ENCODE measurements at places on chromosomes 2 and 18.

GRCh38 chr2:110818767-110819481, 86.6 kb downstream of the ACOXL start:
- DNase-seq = no peak

- no peak for DNase-seq
These were observed 133.0 kb upstream of the PGAP1 start for GRCh38 chr2:197059477-197059876.

GRCh38 chr18:63683890-63684289, 18.9 kb upstream of the SERPINB11 start:
- DNase-seq = no peak

GRCh38 chr18:79868168-79868784, 70.5 kb downstream of the KCNG2 start:
- no peak for DNase-seq

DNA sequence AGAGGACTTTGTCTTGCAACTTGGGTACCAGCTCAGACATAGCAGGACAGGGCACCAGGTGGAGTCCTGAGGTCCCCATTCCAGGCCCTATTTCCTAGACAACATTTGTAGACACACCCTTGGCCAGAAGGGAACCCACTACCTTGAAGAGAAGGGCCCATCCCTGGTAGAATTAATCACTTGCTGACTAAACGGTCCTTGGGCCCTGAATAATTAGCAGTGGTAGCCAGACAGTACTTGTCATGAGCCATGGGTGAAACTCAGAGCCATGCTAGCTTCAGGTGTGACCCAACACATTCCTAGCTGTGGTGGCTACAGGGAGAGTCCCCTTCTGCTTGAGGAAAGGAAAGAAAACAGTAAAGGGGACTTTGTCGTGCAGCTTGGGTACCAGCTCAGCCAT, 28.5 kb upstream of the ACTR2 start:
- DNase-seq = no peak

GRCh38 chr2:134639265-134639664, 79.5 kb downstream of the TMEM163 start:
- no peak for DNase-seq

- no peak for DNase-seq
These were observed 1387.7 kb downstream of the SUCLG1 start for GRCh38 chr2:83071352-83071751.

- peak; percentile 52 for DNase-seq
These were observed 126.5 kb downstream of the GALR1 start for GRCh38 chr18:77376043-77376732.

DNA sequence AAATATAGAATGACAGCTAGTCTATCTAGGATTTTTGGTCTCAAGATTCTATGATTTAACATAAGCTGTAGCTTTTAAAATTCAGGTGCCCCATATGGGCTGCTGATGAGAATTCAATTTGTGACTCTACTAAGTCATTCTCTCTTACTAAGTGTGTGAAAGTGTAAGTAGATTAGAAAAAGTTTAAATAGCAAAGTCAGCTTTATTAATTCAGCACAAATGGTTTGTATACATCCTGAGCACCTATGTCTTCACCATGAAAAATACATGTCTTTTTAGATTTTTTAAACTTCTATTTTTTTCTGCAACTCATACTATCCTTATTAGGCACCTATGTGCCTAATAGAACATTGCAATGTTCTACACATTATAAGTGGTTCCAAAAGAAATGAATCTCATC, 157.1 kb downstream of the METTL4 start:
- DNase-seq = no peak

DNA sequence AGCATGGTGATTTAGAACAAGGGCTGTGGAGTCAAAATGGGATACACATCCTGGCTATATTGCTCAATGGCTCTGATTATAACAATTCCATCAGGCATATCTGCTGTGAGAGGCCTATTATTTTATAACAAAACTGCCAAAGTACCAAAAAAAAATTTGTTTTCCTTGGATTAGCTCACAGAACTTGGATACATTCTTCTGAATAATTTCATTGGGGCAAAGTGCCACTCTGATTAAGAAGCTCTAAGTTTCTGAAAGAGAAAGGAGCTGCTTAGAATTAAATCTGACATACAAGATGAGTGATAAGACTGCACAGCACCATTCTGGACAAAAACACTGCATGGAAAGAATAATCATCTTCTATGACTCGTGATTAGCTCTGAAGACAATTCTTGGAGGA, 85.7 kb downstream of the SMC6 start:
- no peak for DNase-seq

DNA sequence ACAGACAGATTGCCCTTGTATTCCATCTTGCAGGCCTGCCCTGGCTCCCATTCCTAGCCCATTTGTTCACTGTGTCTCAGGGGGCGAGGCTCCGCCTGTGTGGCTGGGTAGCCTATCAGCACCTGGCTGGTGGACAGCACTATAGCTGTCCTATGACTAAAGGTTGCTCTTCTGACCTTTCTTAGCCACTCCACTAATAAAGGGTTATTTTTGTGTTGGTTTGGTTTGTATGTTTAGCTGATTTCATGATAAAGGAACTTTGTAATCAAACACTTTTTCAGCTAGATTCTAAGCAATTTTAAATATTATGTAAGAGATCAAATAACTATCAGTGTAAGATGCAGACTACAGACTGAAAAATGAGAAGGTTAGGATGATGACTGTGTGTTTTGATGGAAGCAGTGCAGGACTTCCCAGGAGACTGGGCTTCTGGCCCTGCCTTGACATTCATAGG, 72.2 kb downstream of the CRIM1 start:
- DNase-seq = no peak

DNA sequence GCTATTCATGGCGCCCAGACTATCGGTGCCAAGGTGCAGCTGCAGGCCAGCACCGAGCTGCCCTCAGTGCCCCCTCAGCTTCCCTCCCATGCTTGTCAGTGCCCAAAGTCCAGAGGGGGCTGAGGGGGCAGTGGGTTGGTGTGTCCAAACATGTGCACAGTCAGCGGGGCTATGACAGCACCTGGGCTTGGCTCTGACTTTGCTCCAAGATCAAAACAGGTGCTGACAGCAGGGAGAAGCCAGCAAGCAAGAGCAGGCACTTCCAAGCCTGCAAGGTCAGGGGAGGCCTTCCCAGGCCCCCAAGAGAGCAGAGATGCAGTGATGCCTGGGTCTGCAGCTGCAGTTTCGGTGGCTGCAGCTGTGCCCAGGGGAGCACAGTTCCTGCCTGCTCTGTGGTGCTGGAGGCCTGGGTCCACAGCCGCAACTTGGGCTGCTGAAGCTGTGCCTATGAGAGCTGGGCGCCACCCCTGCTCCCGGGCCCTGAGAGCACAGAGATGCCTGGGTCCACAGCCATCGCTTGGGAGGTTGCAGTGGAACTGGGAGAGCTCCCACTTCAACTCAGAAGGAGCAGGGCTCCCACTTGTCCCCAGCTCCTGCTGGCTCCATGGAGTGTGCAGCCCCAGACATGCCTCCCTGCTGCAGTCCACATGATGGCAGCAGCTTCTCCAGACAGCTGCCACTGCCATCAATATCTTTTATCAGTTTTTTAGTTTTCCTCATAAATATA, 775.3 kb upstream of the POU3F3 start:
- DNase-seq = no peak

GRCh38 chr2:54952978-54953456, 97.2 kb downstream of the RTN4 start:
- no peak for DNase-seq

DNA sequence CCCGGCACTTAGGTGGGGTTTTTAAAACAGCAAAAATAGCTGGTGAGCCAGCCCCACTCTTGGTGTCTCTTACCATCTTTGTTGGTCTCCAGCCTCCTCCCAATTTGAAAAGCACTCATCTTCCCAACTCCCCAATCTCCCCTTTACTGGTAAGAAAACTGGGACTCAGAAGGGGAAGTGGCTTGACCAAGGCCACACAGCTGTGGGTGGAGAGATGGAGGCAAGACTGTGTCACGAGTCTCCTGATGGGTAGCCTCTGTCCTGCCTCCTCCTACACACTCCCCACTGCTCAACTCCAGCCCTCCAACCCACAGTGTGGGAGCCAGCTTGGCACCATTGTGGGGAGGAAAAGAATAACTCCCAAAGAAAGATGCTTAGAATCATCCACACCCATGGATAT, 140.4 kb downstream of the SMAD2 start:
- no peak for DNase-seq

GRCh38 chr2:96522304-96523203, 14.0 kb upstream of the ARID5A start:
- no peak for DNase-seq

DNA sequence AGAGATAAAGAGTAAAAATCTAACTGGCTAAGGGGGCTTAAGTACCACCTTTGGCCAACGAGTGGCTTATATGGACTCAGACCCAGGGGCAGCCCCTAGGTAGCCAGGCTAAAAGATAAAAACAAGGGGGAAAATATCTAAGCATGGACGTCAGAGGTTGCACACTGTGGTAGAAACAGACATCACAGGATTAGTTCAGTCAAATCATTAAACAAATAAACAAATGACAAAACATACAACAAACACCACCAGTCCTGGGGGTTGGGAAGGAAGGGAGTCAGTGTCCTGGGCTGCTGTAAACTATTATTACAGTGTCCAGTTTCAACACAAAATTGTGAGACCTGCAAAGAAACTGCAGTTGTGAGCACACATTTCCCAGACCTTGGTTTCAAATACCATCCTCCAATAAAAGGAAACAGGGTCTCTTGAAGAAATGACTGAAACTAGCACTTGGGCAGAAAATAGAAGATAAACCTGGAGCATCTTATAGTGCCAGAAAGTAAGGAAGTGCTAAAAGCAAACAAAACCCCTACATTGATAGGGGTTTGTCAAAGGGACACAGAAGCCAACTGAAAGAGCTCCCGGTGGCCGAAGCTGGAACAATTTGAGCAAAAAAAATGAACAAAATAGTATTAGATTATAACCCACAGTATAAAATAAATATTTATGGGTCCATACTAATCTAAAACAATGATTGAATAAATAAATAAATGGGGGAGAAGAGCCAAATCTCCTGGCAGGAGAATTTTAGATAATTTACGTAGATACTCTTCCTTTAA, 154.8 kb upstream of the KLF7 start:
- no peak for DNase-seq

- DNase-seq = no peak
These were observed 380.6 kb downstream of the FBXO15 start for GRCh38 chr18:73766910-73767515.

DNA sequence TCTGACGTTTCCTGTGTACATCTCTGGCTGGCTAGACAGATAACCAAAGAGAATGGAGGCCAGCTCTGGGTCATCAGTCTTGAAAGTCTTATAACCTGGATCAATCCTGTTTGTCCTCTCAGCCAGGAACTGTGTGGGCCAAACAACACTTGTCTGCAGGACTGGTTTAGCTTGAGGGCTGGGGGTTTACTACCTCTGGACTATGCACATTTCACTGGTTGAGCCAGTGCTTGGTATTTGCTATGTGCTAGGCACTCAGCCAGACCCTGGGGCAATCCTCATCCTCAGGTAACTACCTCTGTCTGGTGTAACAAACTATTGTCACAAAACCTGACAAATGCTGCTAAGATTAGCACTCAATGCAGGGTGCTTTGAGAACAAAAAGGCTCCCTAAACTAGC, 169.7 kb downstream of the HAUS1 start:
- DNase-seq = no peak

- no peak for DNase-seq
These were observed 49.0 kb upstream of the MC4R start for GRCh38 chr18:60421356-60422118.

DNA sequence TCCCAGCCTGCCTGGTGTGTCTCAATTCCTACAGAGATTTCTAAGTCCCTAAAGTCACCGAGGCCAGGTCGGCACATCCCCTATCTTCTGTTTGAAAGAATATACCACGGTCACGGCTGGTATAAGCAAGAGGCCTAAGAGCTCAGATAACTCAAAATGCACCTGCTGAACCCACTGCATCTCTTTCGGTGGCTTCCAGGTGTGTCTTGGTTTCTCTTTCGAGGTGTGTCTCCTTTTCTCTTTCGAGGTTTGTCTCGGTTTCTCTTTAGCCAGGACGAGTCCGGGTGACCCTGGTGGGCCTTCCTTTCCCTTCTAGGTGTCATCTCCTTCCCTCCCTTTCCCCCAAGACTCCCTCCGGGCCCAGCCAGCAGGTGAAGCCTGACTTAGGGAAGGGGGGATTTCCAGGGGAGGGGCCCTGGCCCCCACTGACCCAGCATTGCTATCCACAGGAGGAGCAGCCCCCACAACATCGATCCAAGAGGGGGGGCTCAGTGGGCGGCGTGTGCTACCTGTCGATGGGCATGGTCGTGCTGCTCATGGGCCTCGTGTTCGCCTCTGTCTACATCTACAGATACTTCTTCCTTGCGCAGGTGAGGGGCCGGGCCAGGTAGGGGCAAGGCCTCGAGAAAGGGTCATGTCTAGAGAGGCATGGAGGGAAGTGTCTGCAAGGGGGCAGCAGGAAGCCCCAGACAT, 8.4 kb downstream of the ITM2C start:
- DNase-seq = no peak

- no peak for DNase-seq
These were observed 251.8 kb downstream of the ZEB2 start for GRCh38 chr2:144268036-144268678.
